NCI-H1092 (cell line): ENCODE measurements at places on chromosomes 16 and 17.

DNA sequence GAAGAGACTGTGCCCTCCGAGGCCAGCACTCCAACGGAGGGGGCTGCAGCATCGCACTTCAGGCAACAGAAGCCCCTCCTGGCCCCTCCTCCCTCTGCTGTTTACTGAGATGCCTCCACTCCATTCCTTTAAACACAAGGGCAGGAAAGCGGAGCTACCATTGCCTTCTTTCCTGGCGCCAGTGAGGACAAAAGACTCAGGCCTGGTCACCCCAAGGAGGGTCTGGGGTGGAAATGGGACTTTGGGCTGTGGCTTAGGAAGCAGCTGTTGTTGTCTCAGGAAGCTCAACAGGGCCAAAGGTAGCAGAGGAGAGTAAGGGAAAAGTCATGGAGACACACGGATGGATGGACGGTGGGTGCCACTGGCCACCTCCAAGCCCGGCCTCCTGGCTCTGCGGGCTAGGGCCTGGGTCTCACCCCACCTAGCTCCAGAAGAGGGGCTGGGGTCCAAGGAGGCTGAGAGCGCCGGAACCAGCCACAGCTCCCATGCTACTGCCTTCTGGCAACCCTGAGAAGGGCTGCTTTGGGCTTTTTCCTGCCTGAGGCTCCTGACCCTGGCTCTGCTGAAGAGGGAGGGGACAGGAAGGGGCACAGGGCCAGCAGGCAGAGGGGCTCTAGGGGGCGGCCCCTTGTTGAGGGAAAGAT lies 11.1 kb downstream of the CD300LG start:
- no peak for DNase-seq

DNA sequence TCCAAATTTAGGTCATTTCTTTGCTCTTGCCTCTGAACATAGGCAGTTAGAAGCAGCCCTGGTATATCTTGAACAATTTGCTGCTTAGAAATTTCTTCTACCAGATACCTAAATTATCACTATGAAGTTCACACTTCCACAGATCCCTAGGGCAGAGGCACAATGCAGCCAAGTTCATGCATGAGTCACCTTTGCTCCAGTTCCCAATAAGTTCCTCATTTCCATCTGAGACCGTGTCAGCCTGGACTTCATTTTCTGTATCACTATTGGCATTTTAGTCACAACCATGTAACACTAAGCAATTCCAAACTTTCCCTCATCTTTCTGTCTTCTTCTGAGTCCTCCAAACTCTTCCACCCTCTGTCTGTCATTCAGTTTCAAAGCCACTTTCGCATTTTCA lies 45.0 kb downstream of the KCNJ16 start:
- DNase-seq: no peak

- DNase-seq: no peak
Observed at GRCh38 chr16:82067042-82067803, 32.2 kb downstream of the HSD17B2 start.

DNA sequence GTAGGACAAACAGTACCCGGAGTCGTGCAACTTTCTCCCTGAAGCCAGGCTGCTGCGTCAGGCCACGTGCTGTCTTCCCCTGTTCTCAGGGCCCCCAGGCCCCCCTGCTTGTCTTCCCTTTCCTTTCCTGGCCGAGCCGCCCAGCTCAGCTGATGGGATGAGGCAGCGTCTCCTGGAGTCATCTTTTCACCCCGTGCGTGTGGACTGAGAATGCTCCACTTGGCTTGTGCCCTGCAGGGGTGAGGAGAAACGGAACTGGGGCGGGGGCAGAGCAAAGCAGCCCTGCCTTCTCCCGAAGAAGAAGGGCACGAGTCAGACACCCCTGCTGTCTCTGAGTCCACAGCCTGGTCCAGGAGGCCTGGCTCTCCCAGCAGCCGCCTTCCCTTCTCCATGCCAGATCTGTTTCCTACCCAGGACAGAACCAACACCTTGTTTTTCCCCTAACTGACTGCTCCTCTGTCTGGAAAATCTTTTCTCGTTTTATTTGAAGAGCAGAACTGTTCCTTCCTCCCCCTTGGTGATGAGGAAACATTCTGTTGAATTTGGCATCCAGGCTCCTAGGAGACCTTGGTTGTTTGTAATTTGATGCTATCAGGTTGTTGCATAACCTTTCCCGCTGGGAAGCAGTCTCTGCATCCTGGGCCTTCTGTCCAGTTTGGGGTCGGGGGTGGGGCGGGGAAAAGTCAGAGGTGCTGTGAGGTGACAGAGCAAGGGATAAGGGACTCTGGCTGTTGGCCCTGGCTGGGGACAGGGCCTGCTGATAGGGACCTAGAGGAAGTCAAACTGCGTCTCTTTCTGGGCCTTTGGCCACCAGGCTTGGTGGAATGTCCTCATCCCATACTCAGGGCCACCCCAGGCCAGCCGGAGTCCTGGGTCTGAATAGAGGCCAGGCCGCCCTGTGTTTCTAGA lies 78.8 kb downstream of the WIPI1 start:
- DNase-seq: peak; percentile 29
